ENCODE measurements at places on chromosomes 3 and 15.
A peak's percentile ranks its signal among the peaks of the same experiment; 100 is the strongest.

DNA sequence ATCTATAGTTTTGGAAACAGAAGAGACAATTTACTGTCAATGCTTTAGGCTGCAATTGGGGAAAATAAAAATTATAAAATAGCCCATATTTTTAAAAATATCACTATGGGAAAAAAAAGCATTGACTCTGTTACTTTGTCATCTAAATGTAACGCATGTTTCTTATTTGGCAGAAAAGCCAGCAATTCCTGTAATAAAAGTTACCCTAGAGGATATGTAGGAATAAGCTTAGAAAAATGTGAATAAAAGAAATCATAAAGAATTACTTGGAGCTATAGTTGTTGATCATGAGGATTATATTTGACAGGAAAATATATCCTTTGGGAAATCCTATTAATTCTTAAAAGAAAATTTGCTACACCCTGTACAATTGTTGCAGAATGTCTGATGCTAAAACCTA, 515.4 kb upstream of the IL12A start:
- DNase-seq = no peak

GRCh38 chr3:157914882-157915281, 191.3 kb downstream of the SHOX2 start:
- no peak for DNase-seq

DNA sequence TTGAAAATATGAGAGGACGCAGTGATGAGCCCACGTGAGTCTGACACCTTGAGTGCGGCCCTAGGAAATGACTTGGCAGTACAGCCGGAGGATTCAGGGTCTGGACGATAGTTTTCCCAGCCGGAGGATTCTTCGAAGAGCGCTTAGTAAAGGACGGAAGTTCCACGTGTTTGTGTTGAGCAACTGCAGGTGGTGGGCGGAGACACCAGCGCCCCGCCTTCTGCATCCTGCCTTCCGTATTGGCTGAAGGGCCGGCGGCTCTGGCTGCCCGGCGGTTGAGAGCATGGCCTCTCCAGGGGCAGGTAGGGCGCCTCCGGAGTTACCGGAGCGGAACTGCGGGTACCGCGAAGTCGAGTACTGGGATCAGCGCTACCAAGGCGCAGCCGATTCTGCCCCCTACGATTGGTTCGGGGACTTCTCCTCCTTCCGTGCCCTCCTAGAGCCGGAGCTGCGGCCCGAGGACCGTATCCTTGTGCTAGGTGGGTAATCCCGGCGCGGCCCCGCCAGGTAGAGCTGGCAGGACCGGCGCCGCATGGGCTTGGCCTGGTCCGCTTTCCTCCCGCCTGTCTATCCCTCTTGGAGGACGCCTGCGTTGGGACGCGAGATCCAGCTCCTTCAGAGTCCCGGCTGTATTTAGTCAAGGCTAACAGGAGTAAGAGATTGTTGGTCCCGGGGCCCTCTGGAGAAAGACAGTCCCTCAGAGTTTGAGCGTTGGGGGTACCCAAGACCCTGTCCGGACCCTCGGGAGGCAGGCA, at the start of gene EEF1AKMT4:
Gene EEF1AKMT4 (plus strand): TSS at position 261 of the 755 bp plus-strand sequence. CDS start 23 bp downstream, at position 284.
- DNase-seq = peak; percentile 98

DNA sequence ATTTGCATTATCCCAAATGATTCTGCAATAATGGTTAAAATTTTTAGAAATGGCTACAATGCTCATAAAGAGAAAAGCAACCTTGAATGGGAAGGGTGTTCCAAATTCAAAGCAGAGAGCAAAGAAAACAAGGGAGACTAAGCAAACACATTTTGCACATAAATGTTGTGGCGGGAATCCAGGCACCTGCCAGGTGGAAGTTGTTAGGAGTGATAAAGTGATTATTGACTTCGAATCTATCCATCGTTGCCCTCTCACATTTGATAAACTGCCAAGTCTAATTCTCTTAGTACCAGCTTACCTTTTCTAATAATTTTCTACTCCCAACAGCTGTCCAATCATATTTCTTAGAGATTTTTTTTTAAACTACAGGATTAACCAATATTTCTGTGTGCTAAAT, 244.5 kb downstream of the CACNA2D3 start:
- no peak for DNase-seq

DNA sequence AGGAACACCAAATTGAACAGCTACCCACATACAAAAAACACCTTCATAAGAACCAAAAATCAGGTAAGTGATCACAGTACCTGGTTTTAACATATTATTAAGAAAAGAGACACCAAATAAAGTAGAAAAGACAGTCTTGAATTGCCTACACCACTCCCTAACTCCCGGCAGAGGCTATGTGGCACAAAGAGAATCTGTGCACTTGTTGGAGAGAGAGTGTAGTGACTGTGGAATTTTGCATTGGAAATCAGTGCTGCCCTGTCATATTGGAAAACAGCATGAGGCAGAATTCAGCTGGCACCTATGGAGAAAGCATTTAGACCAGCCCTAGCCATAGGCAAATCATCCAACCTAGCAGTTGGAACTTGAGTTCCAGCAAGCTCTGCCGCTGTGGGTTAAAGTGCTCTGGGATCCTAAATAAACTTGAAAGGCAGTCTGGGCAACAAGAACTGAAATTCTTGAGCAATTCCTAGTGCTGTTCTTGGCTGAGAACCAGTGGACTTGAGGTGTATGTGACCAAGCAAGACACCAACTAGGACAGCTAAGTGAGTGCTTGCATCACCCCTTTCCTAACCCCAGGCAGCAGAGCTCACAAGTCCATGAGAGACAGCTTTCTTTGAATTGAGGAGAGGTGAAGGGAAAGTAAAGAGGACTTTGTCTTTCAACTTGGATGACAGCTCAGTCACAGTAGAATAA, 969.6 kb upstream of the ALCAM start:
- DNase-seq = peak; percentile 3

- DNase-seq = peak; percentile 83
These were observed 195.2 kb upstream of the DPPA4 start for GRCh38 chr3:109532257-109533216.

DNA sequence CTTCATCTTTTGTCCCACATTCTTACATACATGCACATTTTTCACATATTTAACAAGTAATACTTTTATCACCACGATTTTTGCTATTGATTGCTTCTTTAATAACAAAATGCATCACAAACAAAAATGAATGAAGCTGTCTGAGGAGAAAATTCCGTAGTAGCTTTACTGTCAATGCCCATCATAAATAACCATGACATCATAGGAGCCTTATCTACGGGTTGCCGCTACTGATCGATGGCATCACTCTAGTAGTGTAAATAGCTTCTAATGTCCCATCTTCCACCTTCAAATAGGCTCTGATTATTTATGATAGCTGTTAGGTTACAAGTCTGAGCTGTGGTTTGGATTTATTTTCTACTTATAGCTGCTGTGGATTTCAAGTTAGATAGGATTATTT, 323.4 kb downstream of the MECOM start:
- no peak for DNase-seq

DNA sequence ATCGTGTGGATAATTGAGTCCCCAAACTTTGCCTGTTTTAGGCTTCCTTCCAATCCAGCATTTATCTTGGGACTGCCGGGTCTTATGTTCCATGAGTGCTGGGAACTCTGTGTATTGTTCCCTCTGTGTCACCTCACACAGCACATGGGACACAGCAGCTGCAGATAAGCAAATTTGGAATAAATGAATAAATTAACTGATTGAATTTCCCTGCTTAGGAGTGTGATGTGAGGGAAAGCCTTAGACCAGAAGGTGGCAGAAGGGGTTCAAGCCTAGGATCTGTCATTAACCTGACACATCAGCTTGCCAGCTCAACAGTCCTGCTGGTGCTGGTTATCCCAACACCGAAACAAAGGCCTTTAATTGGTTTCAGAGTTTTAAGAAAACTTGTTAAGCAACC, 114.3 kb downstream of the OXSM start:
- no peak for DNase-seq

DNA sequence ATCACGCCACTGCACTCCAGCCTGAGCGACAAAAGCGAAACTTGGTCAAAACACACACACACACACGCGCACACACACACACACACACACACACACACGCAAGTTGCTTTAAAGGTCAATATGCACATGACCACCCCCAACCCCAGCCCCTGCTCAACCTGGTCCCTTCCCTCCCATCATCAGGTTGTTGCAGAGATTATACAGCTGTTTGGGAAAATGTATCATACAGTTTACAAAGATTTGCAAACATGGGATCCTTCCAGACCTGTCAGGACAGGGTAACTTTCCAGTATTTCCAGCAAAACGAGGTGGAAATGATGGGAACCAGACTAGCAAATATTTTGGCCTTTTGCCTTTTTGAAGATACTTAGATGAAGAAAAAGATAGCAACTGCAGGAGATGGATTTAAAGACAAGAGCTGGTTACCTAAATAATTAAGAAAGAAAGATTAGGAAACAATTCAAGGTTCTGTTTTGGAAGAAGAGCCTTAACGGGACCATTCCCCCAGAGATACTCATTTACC, 80.2 kb downstream of the TNIK start:
- no peak for DNase-seq

DNA sequence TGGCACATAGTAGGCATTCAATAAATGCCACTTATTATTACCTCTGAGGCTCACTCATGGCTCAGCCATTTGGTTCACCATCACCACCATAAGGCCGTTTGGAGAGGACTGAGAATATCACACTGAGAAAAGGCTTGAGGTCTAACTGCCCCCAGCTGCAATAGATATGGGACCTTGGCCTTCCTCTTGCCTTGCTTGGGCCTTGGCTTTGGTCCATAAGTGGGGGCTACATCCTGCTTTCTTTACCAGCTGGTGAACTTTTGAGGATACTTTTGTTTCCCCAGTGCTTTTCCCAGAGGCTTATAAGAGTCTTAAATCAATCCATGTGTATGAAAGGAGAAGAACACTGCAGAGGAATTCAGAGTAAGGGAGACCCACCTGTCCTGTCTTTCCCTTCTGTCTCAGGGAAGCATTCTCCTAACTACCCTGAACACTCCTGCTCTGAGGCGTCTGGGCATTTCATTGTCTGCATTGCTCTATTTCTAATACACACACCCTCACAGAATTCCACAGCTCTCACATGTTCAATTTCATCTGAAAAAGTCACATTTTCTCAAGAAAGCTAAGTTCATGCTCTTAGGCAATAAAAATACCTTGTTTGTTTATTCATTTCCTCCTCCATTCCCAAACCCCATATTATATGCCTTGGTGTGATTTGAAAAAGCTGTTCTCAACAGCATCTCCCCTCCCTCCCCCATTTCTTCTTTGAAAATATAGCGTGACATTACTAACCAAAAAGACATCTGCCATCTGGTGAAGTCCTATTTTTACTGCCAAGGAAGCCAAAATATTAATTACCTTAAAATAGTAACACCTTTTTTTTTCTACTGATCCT, 22.5 kb upstream of the KCNMB2 start:
- DNase-seq = no peak

DNA sequence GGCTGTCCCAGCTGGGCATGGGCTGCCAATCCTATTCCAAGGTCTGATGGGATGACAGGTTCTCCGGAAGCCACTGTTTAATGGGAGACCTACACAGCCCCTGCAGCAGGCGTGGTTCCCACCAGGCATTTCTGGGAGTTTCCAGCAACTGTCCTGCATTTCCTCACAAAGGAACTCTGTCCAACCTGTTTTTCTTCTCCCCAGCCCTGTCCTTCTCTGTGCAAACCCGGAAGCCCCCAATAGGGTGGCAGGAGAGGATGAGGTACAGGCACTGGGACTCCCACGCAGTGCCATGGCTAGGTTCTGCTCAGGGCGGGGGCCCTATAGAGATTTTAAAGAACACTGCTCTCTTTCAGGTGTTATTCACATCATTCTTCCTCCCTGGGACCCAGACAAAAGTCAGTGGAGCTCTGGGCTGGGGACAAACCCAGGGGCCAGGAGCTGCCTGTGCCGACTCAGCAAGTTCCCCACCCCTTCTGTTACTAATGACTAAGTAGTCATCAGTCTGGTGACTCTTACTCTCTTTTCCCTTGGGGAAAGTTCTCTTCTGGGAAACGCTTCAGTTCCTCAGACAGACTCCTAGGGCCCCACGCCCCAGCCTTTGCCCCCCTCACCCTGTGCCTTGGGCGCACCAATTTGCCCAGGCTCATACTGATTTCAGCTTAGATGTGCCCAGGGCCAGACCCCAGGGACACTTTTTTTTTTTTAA, 97.7 kb downstream of the CD47 start:
- peak; percentile 34 for DNase-seq

DNA sequence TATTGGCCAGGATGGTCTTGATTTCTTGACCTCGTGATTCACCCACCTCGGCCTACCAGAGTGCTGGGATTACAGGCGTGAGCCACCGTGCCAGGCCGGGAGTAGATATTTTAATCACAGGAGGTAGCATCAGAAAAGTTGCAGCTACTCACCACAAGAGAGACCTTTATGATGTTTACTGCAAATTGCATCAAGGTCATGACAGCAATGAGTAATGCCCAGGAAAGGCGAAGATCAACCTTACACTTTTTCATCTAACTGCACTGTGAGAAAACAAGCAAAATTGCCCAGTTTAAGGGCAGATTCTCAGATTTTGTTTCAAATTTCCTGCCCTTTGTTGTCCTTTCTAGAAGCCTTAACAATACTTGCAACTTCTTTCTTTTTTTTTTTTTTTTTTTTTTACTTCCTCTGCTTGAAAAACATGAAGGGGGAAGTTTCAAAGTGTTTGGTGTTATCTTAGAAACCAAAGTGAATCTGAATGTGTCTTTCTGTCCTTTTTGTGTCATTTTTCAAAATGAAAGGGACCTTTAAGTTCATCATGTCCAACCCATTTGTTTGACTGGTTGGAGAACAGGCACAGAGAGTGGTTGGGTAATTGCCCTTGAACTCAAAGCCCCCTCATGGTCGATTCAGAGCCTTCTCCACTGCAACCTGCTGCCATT, 25.0 kb downstream of the TGFBR2 start:
- no peak for DNase-seq

GRCh38 chr15:89656116-89656815, 999 bp upstream of the KIF7 start:
- DNase-seq = peak; percentile 27

DNA sequence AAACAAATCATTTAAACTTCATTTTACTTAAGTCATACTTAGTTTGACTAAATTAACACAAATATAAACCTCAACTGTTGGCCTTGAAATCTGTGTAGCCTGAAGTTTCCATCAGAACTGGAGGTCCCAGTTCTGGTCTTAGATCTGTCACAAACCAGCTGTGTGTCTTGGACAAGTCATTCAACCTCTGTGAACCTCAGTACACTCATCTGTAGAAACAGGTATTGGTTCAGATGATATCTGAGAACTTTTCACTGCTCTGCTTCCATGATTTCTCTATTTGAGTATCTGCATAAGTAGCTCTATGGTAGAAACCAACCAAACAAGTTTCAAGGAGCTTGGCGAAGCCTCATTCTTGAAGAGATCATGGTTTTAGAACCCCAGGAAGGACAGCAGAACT, 60.4 kb upstream of the SLC2A2 start:
- no peak for DNase-seq

- DNase-seq = no peak
These were observed 81.2 kb downstream of the IGF1R start for GRCh38 chr15:98729446-98730042.

DNA sequence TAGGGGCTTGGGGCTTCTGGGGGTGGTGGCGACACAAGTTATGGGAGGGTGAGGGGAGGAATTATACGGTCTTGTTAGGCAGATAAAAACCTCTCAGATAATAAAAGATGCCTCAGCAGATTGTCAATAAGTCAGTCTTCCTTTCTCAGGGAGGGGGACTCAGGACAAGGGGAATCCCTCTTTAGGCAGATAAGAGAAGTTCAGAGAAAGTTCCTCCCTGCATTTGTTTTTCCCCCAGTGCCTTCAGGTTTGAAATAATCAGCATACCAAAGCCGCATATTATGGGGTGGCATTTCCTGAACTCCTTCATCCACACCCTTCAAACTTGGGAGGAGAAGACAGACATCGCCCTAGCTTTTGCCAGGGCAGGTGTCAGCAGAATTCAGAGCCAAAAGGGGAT, 8.5 kb downstream of the PPCDC start:
- no peak for DNase-seq
